ENCODE measurements at places on chromosomes 7 and 10.
A peak's percentile ranks its signal among the peaks of the same experiment; 100 is the strongest.

GRCh38 chr7:46664453-46664852 lies 743.4 kb upstream of the IGFBP3 start:
- DNase-seq: no peak

DNA sequence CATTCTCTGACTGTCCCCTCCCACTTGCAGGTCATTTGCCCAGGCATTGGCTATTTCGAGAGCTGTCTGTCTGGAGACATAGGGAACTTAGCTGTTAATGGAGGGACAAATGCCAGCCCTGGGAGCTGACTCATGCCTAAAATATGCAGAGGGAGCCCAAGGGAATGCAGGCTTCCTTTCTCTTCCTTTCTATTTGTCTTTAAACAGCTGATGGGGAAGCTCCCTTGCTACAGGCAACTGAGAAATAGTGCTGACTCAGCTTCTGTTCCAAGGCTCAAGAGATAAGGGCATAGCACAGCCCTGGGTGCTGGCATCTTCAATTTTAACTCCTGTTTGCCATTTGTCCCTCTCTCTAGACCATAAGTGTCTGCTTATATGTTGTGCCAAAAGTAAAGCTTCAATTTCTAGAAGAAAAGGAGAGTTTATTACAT lies 82.7 kb upstream of the C1GALT1 start:
- DNase-seq: peak; percentile 93

GRCh38 chr7:17689361-17689902 lies 250.9 kb downstream of the SNX13 start:
- DNase-seq: no peak

DNA sequence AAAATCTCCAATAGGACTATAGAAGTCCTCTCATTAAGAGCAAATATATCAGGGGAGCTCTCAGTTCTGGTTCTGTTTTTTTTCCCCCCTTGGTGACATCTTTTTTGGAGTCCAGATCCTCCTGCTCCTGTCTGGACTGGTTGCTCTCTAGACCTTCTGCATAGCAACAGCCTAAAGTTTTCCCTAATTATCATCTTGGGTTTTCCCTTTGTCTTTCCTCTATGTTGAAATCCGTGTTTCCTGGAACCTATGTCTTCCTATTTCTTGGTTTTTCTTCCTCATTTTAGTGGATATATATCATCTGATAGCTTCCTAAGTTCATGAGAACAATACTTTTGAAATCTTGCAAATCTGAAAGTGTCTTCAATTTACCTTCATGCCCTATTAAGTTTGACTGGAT lies 29.7 kb upstream of the MTERF1 start:
- DNase-seq: no peak

DNA sequence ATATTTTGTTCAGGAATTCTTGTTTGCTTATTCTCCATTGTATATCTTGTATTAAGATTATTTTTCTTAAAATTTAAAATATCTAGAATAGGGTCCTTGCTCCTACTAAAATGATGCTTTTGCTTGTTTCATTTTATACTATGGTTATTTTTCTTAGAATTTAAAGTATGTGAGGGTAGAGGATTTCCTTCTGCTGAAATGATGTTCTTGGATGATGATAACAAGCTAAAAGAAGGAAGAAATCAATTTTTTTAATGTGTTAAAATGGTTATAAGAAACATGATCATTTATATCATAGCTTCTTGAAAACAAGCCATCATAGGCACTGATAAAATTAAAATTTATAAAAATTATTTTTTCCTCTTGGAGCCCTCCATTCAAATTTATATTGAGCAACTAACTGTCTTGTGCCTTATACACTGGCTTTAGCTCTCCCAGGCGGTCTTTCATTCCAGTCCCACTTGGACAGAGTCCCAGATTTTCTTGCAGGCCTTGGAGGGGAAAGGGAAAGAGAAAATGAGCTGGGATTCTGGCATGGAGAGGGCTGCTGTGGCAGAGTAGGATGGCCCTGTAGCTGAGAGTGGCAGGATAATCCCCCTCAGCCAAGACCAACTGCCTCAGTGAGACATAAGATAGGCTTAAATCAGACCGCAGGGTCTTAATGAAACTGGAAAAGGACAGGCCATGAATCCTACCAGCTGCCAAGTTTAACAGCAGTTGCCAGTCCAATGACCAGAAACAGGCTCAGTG lies 60.2 kb downstream of the DNAJB9 start:
- DNase-seq: peak; percentile 24

DNA sequence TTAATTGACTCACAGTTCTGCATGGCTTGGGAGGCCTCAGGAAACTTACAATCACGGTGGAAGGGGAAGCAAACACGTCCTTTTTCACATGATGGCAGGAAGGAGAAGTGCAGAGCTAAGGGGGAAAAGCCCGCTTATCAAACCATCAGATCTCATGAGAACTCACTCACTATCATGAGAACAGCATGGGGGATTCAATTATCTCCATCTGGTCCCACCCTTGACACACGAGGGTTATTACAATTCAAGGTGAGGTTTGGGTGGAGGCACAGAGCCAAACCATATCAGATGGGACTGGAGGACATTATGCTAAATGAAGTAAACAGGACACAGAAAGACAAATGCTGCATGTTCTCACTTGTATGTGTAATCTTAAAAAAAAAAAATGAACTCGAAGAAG lies 141.4 kb upstream of the HABP2 start:
- DNase-seq: no peak

GRCh38 chr10:100143756-100144155 lies 42.1 kb downstream of the ERLIN1 start:
- no peak for DNase-seq

DNA sequence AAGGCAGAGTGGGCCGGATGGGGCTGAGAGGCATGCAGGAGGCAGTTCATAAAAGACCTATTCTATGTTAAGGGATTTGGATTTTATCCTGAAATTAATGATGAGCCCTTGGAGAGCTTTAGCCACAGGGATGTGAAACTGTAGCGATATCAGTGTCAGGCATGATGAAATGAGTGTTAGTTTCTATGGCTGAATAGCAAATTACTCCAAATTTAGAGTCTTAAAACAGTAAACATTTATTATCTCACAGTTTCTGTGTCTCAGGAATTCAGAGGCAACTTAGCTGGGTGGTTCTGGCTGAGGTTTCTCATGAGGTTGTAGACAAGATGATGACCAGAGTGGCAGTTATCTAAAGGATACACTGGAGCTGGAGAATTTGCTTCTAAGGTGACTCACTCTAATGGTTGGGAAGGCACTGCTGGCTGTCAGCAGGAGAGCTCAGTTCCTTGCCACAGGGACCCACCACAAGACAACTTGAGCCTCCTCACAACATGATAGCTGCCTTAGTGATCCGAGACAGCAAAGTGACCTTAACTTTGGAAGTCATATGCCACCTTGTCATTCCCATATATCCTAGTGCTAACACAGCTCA lies 36.7 kb upstream of the SFTPD start:
- peak; percentile 35 for DNase-seq

DNA sequence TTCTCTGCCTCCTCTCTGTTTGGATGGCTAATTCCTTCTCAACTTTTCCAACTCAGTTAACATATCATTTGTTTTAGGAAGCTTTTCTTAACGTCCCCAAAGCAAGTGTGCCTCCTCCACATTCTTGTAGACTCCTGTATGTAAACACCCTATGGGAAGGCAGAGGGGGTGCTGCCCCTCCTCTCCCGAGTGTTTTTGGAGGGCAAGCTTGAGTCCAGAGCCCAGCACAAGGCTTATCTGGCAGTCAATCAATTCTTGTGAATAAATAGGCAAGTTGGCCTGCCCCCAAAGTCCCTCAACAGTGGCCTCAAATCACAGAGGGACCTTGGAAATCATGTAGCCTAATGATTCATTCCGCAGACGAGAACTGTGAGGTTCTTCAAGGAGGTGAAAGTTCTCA lies 305.6 kb downstream of the RPS24 start:
- DNase-seq: no peak

GRCh38 chr7:98808751-98809460 lies 60.9 kb downstream of the TMEM130 start:
- no peak for DNase-seq

DNA sequence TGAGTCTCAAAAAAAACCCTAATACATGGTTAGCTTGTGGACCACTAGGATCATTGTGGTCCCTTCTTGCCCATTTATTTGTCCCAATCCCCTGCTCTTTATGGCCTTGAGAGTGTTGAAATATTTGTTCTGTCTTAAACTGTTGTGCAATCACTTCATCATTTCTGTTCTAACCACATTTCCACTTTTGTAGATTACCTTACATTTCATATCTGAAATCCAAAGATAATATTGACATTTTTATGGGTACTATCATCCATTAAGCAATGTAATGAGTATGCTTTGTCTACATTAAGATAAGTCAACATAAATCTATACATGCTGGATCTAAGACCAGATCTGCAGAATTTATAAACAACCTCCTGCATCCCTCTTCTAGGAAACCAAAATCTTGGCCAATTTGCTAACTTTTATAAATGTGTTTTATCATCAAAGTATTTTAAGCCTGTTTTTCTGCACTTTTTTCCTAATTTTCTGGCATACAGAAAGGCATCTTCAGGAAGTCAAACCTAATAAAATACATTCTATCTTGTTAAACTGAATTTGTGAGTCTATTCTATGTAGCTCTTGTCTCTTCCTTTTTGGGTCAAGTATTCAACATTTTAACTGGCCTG lies 359.4 kb upstream of the CELF2 start:
- peak; percentile 59 for DNase-seq

DNA sequence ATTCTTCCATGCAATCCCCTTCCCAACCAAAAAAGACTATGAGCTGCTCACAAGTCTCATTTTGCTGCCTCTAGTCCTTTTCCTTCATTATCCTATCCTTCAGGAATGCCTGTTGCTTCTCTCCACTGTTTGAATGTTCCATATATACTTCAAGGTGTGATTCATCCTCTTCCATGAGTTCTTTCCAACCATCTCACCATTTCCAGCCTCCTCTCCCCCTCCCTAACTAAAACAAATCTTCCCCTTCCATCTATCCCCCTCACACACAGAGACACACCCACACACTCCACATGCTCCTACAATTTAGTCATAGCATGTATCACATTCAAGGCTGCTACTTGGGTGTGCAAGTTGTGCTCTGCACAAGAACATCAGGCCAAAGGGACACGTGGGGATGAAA lies 254.3 kb downstream of the DYNC1I1 start:
- peak; percentile 93 for DNase-seq

GRCh38 chr10:83023662-83024061 lies 1115.6 kb upstream of the GHITM start:
- peak; percentile 6 for DNase-seq

GRCh38 chr10:130499541-130499940 lies 363.4 kb downstream of the GLRX3 start:
- no peak for DNase-seq

DNA sequence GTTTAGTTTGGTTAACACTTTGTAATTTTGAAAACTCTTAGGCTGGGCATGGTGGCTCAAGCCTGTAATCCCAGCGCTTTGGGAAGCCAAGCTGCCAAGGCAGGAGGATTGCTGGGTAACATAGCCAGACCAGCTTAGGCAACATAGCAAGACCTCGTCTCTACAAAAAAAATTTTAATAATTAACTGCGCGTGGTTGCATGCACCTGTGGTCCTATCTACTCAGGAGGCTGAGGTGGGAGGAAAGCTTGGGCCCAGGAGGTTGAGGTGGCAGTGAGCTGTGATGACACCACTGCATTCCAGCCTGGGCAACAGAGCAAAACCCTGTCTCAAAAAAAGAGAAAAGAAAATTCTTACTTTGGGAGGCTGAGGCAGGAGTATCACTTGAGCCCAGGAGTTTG lies 18.2 kb downstream of the MYOZ1 start:
- DNase-seq: no peak

DNA sequence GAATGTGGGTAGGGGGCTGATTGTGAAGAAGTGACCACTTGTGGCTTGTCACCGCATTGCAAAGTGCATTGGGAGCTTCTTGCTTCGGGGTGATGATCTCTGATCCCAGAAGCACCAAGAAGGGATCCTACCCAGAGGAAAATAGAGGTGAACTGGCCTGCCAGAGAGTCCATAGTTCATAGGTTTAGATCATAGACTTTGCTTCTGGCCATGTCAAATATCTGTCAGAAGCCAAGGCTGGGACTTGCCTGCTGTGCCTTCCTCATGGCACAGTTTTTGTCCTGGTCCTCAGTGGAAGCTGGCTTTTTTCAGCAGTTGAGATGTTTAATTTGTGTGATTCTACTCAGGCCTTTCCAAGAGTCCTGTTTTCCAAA lies 1.1 kb downstream of the ZSWIM8 start:
- DNase-seq: no peak

DNA sequence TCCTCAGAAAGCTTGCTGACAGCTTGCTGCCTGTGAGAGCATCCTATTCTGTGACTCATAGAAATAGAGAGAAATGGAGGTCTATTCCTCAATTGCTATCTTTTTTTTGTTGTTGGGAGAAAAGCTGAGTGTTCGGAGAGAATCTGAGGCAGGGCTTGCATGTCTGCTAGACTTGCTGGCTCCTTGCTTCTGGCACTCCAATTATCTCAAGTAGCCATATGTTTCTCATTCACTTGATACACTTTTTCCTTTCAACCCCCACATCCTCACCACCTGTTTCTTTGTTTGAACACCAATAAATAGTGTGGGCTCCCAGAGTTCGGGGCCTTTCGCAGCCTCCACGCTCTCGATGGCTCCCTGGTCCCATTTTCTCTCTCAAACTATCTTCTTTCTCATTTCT lies 172.2 kb downstream of the SH2D4B start:
- peak; percentile 4 for DNase-seq

GRCh38 chr7:33753881-33754525 lies 151.3 kb upstream of the BMPER start:
- no peak for DNase-seq

- no peak for DNase-seq
These were observed 34.8 kb upstream of the TNPO3 start for GRCh38 chr7:129089521-129090212.

DNA sequence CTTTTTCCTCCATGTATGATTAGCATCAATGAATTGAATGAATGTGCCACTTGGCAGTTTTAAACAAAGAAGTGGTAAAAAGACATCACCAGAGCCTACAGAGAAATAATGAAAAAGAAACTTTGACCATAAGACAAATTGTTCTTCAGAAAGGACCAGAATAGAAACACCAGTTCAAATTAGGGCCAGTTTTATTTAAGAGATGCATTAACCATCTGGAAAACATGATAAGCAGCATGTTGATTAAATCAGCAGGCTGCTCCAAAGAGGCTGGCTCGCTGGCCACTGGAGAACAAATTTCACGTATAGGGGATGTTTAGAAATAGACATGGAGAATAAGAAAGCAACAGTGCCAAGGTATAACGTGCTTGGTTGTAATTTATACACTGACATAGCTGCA lies 242.3 kb upstream of the AOAH start:
- DNase-seq: no peak

- DNase-seq: no peak
These were observed at the start of gene PTF1A for GRCh38 chr10:23191764-23192711. TSS of gene PTF1A (plus strand) at chr10:23192312. CDS start at chr10:23192531, 219 bp downstream.

DNA sequence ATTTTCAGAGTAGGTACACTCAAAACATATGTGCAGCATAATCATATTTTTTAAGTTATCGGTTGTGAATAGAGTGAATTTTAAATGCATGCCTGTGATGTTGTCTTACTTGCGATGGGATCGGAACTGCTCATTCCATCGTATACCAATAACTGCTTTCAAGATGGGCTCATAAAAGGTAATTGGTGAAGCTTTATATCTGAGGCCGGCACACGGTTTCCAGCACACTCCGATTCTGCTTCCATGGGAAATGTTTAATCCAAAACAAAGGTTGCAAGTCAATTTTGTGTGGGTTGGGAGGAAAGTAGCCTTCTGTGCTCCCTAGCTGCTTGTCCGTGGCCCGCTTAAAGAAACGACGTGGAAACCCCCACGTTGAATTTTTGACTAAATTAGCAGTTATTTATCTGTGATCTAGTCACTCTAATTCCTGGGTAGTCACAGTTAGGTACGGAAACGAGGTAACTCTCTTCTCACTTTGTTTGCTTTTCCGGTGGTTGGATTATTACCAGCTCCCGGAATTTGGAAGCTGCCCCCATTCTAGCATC lies 10.1 kb upstream of the CELF2 start:
- DNase-seq: no peak

- peak; percentile 69 for DNase-seq
These were observed 99.6 kb upstream of the DIP2C start for GRCh38 chr10:788796-789748.
